AG04450 (cell line): ENCODE measurements at places on chromosomes 3 and 15. TPM values are rescaled to one million over a fixed set of nuclear protein-coding genes. Genes with fewer than 3 reads are reported as not detected.

ASB14 gene
- not detected in 2 replicates for polyA plus RNA-seq

ACOX2 gene
- polyA plus RNA-seq, result 27.8 and 30.8 TPM in 2 replicates

ONECUT1 gene
- polyA plus RNA-seq, result not detected in 2 replicates

ROPN1 gene
- polyA plus RNA-seq, result 0.25 and 0.29 TPM in 2 replicates

MEIS2 gene
- 31.7 and 33.4 TPM in 2 replicates for polyA plus RNA-seq

OR5AC2 gene
- not detected in 2 replicates for polyA plus RNA-seq

FOXB1 gene
- not detected in 2 replicates for polyA plus RNA-seq

HYAL3 gene
- polyA plus RNA-seq, result 3.0 and 4.7 TPM in 2 replicates

BLOC1S6 gene
- polyA plus RNA-seq, result 29.9 and 39.0 TPM in 2 replicates

CELSR3 gene
- 0.55 and 0.73 TPM in 2 replicates for polyA plus RNA-seq

ANKDD1A gene
- 4.0 and 5.4 TPM in 2 replicates for polyA plus RNA-seq

CSNK1G1 gene
- polyA plus RNA-seq, result 19.0 and 24.3 TPM in 2 replicates

DNA sequence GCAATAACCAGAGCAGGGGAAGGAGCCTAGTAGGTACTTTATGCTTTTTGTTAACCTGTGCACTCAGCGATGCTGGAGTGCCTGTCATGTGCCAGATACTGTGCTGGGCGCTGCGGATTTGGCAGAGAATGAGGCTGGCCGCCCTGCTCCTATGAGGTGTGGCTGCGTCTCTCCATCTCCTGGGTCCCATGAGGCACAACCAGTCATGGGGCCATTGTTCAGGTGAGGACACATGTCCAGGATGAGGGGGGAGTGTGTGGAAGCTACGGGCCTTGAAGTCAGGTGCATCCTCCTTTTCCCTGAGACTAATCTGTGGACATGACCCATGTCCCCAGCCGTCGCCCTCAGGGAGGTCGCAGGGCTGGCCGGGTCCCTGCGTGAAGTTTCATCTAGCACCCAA, 963 bp upstream of the TXNRD3 start:
- DNase-seq, result no peak

DNA sequence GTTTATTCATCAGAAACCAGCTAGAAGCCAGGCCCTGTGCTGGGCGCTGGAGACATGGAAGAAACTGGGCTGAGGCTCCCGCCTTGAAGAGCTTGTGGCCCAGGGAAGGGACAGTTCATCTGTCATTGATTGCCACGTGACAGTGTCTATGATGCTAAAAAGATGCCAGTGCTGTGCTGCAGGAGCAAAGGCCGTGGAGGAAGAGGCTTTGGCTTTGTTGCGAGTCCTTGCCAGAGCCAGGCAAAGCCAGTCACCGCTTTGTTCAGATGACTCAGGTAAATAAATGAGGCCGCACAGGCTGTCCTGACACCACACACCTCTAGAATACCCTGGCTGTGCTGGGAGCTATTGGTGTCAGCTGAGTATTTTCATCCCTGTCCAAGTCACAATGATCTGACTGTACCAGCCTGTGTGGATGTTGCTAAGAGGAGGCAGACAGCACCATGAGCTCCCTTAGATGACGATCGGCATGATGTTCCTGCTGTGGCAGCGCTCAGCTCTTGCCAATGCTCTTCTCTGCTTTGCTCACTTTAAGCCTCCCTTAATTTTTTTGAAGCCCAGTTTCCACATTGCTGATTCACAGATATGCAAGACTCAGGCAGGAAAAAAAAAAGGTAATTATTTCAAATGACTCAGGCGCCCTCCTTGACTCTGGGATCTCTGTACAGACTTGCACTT, 77.5 kb downstream of the CCNL1 start:
- no peak for DNase-seq

GRCh38 chr15:58583171-58583908, 151.5 kb downstream of the LIPC start:
- DNase-seq, result no peak

DNA sequence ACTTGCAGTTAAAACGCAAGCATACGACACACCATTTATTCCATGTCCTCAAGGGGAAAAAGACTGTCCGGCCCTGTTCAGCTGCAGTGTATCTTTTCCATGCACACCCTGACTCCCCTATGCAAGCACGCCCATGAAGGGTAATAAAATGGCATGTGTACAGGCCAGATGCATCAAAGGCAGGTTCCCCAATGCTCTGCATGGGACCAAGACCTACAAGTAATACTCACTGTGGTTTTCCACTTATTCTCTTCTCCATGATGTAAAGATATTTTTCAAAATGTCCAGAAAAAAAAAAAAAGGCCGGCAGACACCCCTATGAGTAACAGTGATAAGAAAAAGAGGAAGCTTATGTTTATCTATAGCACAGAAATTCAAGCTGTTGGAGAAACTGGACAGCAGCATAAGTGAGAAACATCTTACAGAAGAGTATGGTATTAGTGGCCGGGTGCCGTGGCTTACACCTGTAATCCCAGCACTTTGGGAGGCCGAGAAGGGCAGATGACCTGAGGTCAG, 70.8 kb downstream of the MCF2L2 start:
- DNase-seq, result no peak

- DNase-seq, result peak; percentile 95
Measured at GRCh38 chr15:39580485-39581241, at the start of gene THBS1. Gene THBS1, plus strand, starts transcription at chr15:39581079. Its CDS starts 779 bp downstream, at chr15:39581858.

GRCh38 chr3:184538666-184539431, 22.7 kb upstream of the EPHB3 start:
- no peak for DNase-seq

DNA sequence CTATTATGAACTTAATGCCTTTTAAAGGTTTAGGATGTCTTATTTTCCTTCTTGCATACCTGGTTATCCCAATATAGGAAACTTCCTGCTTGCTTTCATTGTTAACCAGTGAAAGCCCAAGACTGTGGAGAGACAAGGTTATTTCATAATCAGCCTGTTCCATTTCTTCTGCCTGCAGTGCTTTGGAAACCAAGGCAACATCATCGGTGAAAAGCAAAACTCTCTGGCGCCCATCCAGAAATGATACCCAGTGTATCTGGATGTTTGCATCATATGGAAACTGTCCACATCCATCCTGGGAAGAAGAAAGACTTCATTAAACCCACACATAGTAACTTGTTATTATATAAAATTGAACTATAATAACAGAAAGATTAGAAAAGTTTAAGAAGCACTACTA, 170.1 kb downstream of the VPS13C start:
- DNase-seq, result no peak

DNA sequence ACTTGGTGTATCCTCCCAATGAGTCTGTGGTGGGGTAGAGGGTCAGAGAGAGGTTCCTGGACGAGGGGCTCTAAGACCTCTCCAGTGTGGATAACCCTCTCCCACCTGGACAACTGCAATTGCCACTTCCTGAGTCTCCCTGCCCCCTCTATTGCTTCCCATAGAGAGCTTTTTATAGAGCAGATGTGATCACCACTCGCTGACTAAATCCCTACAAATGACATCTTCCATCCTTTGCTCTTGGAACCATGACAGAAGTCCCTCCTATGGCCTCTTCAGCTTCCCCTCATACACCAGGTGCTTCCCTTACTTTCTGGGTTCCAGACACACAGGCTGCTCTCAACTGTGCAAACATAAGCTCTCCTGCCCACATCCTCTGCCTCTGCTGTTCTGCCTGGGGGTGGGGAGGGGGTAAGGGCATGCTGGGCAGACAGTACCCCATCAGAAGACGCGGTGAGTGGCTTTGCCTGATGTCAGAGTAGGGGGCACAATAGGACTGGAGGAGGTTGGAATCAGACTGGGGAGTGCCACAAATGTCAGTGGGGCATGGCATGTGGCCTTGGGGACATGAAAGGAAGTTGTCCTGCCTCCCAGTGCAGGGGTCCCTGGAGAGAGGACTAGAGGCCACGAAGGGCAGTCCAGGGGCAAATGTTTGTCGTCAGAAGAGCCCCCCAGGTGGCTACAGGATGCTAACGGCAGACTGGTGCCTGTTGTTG, 15.2 kb downstream of the ITIH3 start:
- no peak for DNase-seq

DNA sequence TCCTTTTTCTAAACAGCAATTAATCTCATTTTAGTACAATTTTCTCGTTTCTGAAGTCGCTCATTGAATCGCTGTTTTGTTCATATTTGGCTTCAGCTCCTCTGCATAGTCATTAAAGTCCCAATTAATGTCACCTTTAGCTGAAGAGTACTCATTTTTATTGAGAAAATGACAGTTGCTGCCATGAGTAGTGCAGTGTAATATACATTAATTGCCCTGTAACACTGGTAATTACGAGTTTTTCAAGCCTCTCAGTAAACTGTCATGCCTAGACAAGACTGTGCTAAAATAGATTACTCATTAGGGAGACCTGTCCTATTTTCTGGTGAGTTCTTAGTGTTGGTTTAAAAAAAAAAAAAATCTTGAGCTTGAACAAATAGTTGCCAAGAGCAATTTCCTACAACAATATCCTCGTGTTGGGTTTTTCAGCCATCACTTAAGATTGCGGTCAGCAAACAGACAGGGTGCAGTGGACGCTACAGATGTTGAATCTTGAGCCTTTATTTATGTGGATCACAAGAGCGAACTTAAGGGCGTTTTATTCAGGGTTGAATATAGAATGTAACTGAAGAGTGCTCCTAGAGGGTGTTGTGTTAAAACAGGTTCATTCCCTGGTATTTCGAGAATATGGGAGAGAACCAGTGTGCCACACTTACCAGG, 176.0 kb downstream of the CDIN1 start:
- no peak for DNase-seq

GRCh38 chr3:139710212-139710611, 32.4 kb upstream of the NMNAT3 start:
- DNase-seq, result no peak

DNA sequence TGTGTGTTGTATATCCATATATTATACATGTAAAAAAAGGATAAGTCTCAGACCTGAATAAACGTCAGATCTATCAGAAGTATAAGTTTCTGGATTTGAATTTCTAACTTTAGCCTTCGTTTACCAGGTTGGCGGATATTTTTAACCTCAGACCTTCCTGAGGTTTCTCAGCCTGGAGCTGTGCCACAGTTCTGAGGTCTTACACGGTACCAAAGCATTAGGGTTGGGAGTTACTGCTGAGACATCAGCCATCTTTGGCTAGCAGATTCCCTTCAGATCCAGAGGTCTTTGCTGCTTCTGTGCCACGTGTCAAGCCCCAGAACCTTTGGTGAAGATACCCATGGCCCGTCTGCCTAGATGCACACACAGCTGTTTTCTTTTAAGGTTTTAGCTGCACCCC, 84.7 kb downstream of the PPP2R3A start:
- DNase-seq, result no peak

- peak; percentile 78 for DNase-seq
Measured at GRCh38 chr3:190120269-190121060, at the start of gene P3H2. Gene P3H2, minus strand, starts transcription at chr3:190120897. Its CDS starts 166 bp downstream, at chr3:190120731.

DNA sequence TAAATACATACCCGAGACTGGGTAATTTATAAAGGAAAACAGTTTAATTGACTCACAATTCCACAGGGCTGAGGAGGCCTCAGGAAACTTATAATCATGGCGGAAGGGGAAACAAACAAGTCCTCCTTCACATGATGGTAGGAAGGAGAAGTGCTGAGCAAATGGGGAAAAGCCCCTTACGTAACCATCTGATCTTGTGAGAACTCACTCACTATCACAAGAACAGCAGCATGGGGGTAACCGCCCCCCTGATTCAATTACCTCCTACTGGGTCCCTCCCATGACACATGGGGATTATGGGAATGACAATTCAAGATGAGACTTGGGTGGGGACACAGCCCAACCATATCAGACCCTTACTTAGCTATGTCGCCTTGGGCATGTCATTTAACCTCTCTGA, 27.7 kb downstream of the SCG3 start:
- no peak for DNase-seq

DNA sequence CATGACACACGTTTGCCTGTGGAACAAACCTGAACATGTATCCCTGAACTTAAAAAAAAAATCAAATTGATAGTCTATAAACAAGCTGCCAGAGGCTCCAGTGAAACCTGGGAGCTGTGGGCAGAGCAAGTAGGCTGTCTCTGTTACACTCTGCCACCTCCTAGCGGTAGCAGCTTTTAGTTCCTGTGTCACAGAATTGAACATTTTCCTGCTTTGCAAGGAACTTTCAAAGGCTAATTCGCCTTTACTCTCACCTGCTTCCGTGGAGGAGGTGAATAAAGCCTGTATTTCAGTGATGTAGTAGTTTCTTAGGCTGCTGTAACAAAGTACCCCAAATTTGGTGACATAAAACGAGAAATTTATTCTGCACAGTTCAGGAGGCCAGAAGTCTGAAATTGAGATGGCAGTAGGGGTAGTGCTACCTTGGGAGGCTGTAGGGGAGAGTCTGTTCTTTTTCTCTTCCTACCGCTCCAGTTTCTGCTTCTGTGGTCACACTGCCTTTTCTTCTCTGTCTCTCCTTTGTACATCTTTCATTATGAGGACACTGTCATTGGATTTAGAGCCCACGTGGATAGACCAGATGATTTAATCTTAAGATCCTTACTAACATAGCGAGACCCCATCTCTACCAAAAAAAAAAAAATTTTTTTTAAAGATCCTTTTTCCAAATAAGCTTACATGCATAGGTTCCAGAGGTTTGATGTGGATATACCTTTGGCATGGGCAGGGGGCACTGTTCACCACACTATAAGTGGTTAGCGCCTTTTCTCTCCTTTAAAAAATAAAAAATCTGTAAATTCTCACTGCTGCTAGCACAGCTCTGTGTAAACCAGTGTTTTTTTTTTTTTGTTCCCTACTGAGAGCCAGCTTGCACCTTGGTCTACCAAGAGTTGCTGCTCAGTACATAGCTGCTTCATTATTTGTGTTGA, 25.3 kb downstream of the FBXO22 start:
- DNase-seq, result no peak

DNA sequence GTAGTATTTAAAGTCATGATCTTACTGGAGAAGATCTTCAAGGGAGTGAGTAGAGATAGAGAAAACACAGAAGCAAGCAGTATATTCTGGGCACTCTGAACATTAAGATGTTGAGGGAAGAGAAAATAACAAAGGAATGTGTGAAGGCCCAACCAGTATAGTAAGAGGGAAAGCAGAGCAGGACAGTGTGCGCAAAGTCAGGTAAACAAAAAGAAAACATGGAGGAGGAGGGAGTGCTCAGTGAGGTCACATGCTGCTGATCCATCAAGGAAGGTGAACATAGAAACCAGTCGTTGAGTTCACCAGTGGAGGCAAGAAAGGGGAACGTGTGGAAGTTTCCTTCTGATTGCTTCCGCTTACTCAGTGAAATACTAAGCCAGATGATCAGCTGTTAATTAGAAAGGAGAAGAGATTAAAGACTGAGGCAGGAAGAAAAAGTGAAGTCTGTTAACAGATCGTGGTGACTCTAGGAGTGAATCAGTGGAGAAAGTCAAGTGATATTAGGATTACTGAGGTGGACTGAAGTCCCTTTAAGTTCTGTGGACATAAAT, 47.2 kb downstream of the OPA1 start:
- DNase-seq, result no peak

DNA sequence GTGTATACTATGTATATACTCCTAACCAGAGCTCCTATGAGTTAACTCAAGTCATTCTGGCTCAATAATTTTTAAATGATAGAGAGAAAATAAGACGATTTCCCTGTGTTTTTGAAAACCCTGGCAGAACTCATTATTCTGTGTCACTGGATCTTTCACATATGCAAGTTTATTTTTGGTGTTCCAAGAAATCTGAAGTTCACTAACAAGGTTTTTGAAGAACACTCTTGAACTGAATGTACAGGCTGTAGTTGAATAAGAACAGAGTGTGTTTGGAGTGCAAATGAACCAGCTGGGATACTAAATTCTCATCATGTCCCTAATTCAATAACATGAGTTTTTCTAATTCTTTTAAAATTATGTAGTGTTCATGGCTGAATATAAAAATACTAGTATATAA, 466.9 kb upstream of the SUCLG2 start:
- no peak for DNase-seq

- DNase-seq, result no peak
Measured at GRCh38 chr3:56321892-56322291, 146.4 kb downstream of the ERC2 start.

- DNase-seq, result peak; percentile 93
Measured at GRCh38 chr15:48939648-48940047, 24.1 kb downstream of the SHC4 start.
